ENCODE measurements at places on chromosomes 7 and 10. TPM values are rescaled to one million over a fixed set of nuclear protein-coding genes. Genes with fewer than 3 reads are reported as not detected.

Gene ZKSCAN5
- 16.2 TPM for total RNA-seq

Gene SLC18A2
- total RNA-seq: not detected

- DNase-seq: no peak
Observed at GRCh38 chr10:99389729-99390480, 40.5 kb downstream of the GOT1 start.

- no peak for DNase-seq
Observed at GRCh38 chr7:159175792-159176191, 31.1 kb upstream of the VIPR2 start.

Gene ANKRD7
- 3.2 TPM for total RNA-seq

DNA sequence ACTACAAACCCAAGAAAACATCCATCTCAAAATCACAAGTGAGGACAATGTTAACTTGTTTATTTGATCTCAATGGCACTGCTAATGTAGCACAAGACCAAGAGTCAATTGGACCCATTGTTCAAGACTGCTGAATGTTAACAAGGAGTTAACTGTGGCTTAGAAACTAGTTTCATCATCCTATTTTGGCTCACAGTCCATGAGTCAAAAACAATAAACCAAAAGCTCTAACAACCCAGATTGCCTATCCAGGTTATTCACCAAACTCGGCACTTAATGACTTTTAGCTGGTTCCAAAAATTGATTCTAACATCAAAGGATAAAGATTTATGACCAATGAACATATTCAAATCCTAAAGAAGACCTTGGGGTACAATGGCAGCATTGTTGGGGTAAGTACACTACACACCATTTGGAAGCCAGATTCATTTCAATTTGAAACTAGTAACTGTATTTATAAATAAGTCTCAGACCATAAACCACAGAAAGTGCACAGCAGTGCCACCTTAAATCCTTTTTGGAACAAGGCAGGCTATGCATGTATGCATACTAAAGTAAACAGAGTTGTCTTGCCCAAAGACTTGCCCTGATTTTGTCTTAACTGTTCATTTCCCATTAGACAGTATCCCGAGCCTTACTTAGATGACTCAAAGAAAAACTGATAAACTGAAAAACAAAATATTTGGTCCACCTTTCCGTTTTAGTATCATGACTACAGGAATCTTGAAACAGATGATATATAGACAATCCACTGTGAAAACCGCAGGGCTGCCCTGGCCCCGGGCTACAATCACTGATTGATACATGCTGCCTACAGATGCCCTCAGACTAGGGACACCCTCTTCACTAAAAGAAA lies 84.5 kb downstream of the SRPK2 start:
- DNase-seq: peak; percentile 44

DNA sequence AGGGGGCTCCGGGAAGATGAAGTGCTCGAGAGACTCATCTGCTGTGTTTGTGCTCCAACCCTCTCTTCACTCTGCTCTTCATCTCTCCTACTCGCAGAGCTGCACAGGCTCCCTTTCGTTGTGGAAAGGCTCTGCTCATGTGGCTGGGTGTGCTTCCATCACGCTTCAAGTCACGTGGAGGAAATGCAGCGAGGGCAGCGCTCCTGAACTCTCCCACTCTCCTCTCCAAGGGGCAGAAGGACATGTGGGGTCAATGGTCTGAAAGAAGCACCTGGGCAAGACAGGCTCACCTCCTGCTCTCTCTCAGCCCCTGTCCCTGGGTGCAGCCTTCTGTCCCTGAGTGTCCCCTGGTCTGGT lies 72.6 kb downstream of the USP6NL start:
- DNase-seq: no peak

Gene PHKG1
- total RNA-seq: not detected

DNA sequence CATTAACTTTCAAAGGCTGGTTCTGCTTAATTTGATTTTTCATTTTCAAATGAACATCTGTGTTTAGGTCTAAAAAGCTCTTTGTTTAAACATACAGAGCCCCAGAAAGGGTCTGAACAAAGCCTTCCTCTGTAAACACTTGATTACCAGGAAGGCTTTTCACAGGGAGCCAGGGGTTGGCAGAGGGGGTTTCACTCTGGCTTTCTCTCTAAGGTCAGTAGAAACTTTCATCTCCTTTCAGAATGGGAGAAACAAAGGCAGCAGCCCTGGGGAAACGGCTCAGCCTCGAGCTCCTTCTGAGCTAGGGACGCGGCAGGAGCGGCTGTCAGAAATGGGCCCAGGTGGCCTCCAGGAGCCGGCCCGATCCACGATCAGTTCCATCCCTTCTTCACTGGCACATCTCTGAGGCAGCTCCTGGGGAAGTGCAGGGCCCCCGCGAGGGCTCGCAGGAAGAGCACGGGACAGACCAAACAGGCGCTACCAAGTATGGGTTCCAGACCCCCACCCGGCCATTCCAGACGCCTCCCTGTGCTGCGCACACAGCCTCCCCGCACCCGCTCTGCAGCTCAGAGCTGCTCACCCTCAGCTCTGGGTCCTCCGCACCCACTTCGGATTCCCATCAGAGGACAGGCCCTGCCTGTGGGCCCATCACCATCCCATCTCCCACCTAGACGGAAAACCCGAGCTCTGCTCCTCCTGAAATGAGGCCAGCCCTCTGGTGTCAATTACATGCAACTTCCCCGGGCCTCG lies 124.1 kb downstream of the MAD1L1 start:
- no peak for DNase-seq

Gene PRKRIP1
- 33.5 TPM for total RNA-seq

- DNase-seq: no peak
Observed at GRCh38 chr10:126094537-126094936, 198.2 kb downstream of the FANK1 start.

GRCh38 chr7:65744406-65744805 lies 128.5 kb upstream of the VKORC1L1 start:
- no peak for DNase-seq

GRCh38 chr10:36344240-36345174 lies 702.4 kb upstream of the FZD8 start:
- peak; percentile 63 for DNase-seq

- peak; percentile 31 for DNase-seq
Observed at GRCh38 chr10:124745673-124746072, 1.5 kb upstream of the FAM53B start.

Gene LRRC4
- 0.50 TPM for total RNA-seq

DNA sequence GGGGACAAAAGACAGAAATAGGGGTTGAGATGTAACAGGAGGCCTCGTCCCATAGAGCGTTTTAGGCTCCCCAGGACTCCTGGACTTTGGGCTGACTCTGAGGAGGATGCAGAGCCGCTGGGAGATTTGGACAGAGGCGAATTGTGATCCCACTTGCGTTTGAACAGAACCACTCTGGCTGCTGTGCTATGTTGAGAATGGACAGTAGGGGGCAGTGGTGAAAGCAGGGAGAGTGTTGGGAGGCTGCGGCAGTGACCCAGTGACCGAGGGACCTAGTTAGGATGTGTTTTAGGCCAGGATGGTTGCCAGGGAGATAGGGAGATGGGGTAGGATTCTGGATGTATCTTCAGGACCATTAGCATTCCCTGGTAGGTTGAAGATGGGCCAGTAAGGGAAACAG lies 271.6 kb downstream of the CCDC3 start:
- DNase-seq: no peak

DNA sequence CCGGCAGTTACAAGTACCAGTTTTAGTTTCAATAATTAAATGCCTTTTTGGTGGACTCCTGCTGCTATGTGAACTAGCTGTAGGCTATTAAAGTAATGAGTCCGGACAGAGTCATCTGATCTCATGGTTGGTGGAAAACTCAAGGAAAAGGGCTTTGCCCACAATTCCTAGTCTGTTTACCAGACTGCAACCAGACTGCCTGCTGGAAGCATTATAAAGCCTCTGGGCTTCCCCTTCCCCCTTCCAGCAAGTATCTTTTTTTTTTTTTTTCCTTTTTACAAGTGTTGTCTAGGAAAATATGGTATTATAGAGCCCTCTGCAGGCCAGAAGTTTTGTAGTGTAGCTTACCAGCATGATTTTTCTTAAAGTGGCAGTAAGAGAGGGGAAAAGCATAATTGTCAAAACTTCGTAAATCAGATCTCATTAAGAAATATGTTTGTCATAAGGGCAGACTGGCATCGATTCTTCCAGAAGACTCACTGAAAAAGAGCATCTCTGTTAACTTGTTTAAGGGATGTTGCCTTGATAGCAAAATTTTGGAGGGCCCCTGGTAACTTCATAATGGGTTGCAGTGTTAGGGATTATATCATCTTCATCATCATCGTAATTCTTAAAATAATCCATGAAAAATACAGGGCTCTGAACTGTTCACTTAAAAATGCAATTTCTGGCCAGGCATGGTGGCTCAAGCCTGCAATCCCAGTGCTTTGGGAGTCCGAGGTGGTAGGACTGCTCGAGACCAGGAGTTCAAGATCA lies 181.3 kb downstream of the TAX1BP1 start:
- peak; percentile 94 for DNase-seq

Gene RET
- 0.38 TPM for total RNA-seq

DNA sequence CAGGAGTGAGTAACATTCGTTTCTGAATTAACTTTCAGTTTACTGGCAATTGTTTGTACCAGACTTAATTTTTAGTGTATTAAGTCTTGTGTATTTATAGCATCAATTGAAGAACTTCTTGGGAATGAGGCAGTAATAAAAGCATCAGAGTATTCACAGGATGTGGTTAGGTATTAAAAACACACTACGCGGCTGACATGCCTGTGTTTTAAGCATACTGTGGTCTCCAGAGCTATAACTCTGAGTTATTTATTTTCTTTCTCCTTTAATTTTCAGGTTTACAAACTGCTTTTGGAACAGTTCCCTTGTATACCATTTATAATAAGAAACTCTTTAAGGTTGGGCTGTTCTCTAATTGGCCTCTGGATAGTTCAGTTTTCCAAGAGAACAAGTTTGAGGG lies 626.1 kb upstream of the NRG3 start:
- DNase-seq: peak; percentile 63

- no peak for DNase-seq
Observed at GRCh38 chr7:8040768-8041369, 72.3 kb downstream of the GLCCI1 start.

GRCh38 chr7:77687100-77687746 lies 9.0 kb upstream of the RSBN1L start:
- DNase-seq: no peak

Gene STRIP2
- total RNA-seq: 6.3 TPM

DNA sequence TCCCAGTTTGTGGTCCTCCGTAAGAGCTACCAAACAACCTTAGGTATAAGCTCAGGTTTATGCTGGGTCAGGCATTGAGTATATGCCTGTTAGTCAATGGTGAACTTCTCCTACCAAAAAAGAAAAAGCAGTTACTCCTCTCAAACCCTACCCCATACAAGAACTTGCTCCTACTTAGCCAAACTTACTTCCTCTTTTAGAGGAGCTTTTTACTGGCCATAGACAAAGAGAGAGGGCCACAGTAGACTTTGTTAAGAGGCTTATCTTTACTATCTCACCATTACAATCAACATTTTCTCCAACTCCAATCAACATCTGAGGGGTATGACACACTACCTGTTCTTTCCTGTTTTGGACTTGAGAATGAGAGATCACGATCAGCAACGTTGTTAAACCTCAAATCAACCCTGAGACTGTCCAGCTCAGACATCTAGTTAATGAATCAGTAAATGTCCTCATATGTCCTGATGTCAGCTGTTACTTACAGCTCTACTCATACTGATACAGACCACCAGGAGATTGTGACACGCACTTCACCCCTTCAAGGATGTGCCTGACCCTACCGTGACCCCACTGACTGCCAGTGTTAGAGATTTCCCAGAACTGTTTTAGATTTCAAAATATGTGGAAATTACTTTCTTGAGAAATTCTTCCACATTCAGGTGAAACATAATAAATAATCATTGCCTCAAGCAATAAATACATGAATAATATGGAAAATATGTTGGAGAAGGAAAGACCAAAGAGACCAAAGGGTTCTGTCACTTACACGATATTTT lies 18.4 kb upstream of the CCDC71L start:
- DNase-seq: peak; percentile 14

Gene NEUROG3
- not detected for total RNA-seq

GRCh38 chr7:28246921-28247461 lies 66.4 kb upstream of the JAZF1 start:
- DNase-seq: no peak

- DNase-seq: no peak
Observed at GRCh38 chr10:21744223-21744622, 210.2 kb downstream of the MLLT10 start.

DNA sequence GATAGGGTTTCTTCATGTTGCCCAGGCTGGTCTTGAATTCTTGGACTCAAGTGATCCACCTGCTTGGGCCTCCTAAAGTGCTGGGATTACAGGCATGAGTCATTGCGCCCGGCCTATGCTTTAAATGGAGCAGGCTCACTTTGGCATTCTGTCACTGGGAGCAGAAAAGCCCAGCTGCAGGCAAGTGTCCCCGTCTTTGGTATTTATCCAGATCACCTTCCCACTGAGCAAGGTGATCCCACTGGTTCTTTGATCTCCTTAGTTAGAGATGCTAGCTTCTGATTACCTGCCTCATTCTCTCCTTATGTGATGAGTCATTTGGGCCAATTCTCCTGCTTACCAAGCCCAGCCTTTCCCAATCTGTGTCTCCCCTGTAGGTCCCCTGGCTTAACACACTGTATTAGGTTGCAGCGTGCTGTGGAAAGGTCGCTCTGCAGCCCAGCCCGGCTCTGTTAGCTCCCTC lies 39.3 kb downstream of the SPDYE5 start:
- DNase-seq: peak; percentile 69

- no peak for DNase-seq
Observed at GRCh38 chr10:86685893-86686632, 17.8 kb downstream of the LDB3 start.

- DNase-seq: no peak
Observed at GRCh38 chr7:87188930-87189329, 30.6 kb downstream of the TMEM243 start.

DNA sequence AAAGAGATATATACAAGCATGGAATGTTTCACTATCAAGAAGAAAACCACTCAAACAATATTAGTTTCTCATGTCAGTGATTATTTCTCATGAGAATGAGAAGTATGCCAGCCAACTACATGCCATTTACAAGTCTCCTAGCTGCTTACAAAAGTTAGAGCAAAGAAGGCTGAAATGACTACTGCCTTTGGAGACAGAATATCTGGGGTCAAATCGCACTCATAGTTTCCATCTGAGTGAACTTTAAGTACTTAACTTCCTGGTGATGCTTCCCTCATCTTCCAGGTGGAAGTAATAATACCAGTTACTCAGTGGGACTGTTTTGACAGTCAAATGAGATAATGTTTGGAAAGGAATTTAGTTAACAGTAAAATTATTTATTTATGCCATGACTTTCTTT lies 42.0 kb upstream of the RHOBTB1 start:
- no peak for DNase-seq

GRCh38 chr10:125866421-125867029 lies 14.6 kb downstream of the DHX32 start:
- no peak for DNase-seq

GRCh38 chr10:23613900-23614299 lies 175.0 kb downstream of the OTUD1 start:
- no peak for DNase-seq

DNA sequence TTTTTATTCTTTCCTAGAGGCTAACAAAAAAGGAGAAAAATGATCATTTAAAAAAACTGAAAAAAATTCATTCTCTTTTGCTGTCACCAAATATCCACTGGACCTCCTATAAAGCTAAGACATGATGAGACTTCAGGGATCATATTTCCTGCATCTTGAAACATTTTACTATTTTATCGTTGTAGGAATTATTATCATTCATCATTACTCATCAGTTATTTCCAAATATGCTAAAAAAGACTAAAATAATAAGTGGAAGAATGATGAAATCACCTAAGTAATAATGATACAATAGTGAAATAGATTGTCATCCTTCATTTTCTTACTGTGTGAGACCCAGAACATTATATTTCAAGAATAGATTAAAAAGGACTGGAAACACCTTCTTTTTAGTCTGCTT lies 28.3 kb downstream of the TAF3 start:
- no peak for DNase-seq
